ENCODE measurements at places on chromosomes 12 and 14.

- no peak for DNase-seq
Measured at GRCh38 chr12:105329926-105330282, 587 bp upstream of the C12orf75 start.

DNA sequence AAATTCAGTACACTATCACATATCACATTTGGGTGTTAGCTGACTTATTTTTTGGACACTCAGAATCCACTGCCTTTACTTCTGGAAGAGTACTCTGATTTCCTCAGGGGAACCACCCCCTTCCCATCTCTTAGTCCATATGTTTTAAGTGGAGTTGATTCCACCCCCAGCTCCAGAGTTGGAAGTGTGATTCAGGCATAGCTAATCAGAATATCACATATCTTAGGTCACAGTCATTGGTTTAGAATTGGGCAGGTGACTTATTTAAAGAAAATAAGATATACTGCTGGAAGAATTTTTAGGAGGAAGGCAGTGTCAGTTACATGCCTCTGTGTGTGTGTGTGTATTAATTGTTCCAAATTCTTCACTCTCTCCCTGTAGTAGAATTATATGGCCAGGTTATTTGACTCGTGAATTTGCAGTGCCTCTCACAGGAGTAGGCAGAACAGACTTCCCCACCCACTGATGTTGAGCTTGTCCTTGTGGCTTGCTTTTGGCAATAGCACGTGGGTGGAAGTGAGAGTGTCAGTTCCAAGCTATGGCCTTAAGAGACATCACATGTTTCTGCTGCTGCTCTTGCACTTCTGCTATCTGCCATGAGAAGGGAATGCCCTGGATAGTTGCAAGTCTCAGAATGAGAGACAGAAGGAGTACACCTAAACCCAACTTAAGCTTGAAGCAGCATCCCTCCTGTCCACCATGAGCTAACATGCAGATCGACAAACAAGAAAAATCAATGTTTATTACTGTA lies 6.4 kb upstream of the GAS2L3 start:
- no peak for DNase-seq

DNA sequence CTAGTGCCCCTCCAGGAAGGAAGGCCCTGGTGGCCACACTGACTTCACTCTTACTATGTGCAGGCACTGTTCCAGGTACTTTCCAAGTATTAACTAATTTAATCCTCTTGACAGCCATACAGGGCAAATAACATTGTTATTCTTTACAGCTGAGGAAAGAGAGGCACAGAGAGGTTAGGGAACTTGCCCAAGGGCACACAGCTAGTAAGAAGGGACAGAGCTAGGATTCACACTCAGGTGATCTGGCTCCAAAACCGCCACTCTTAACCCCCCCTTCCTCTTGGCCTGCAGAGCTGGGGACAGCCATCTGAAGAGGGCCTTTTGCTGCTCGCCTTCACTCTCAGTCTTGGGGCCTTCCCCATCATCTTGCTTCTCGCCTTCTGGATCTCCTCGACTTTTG lies 4.0 kb downstream of the JDP2 start:
- DNase-seq, result no peak

DNA sequence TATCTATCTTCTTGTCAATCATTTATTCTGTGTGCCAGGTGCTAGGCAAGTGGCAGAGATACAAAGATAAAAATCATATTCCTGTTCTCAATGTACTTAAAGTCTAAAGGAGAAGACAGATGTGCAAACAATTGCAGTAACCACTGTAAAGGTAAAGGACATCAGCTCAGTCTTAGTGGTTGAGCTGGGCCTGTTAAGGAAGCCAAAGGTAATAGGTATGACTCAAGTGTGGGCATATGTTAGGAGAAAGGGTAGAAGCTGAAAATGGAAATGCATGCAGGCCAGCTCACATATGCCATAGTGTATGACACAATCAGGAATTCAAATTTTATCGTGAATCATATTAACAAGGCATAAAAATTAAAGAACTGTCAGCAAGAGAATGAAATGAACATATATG lies 49.8 kb downstream of the FAR2 start:
- DNase-seq, result no peak

- no peak for DNase-seq
Measured at GRCh38 chr12:131550121-131550520, 160.8 kb upstream of the SFSWAP start.

All from WERI-Rb-1 (cell line).